T-helper 17 cell (primary cell): ENCODE measurements at places on chromosomes 11 and 22. TPM values are rescaled to one million over a fixed set of nuclear protein-coding genes. Genes with fewer than 3 reads are reported as not detected.

- H3K27ac ChIP-seq, result no peak overlapping the region
- H3K4me3 ChIP-seq, result peak overlapping the region; percentile 75
- peaks cover 11% of the 10 kb centered on the region for H3K4me1 ChIP-seq
These were observed 705 bp downstream of the CLDN5 start for GRCh38 chr22:19523240-19524169.

GRCh38 chr22:46737105-46737975, 712 bp downstream of the CERK start:
- H3K36me3 ChIP-seq, result peaks cover 2% of the 10 kb centered on the region
- peaks cover 35% of the 10 kb centered on the region for H3K4me1 ChIP-seq
- no peaks in the 10 kb centered on the region for H3K27me3 ChIP-seq
- DNase-seq, result no peak
- peak overlapping the region; percentile 99 for H3K27ac ChIP-seq

Gene KDM4D
- total RNA-seq, result 0.27 TPM

Gene DDTL
- 3.5 TPM for total RNA-seq

- H3K36me3 ChIP-seq, result peaks cover 7% of the 10 kb centered on the region
- peaks cover 3% of the 10 kb centered on the region for H3K4me1 ChIP-seq
- no peak overlapping the region for H3K4me3 ChIP-seq
- no peaks in the 10 kb centered on the region for H3K27me3 ChIP-seq
- DNase-seq, result no peak
These were observed 37.4 kb downstream of the CEP57 start for GRCh38 chr11:95827696-95828095.

- peaks cover 9% of the 10 kb centered on the region for H3K27me3 ChIP-seq
- no peaks in the 10 kb centered on the region for H3K36me3 ChIP-seq
- no peak overlapping the region for H3K4me3 ChIP-seq
These were observed 4.8 kb upstream of the NOX4 start for GRCh38 chr11:89495951-89496350.

- no peak overlapping the region for H3K4me3 ChIP-seq
- DNase-seq, result no peak
- peaks cover 3% of the 10 kb centered on the region for H3K4me1 ChIP-seq
- H3K27me3 ChIP-seq, result no peaks in the 10 kb centered on the region
- H3K36me3 ChIP-seq, result peaks cover 4% of the 10 kb centered on the region
These were observed 49.2 kb upstream of the SESN3 start for GRCh38 chr11:95279921-95280868.

DNA sequence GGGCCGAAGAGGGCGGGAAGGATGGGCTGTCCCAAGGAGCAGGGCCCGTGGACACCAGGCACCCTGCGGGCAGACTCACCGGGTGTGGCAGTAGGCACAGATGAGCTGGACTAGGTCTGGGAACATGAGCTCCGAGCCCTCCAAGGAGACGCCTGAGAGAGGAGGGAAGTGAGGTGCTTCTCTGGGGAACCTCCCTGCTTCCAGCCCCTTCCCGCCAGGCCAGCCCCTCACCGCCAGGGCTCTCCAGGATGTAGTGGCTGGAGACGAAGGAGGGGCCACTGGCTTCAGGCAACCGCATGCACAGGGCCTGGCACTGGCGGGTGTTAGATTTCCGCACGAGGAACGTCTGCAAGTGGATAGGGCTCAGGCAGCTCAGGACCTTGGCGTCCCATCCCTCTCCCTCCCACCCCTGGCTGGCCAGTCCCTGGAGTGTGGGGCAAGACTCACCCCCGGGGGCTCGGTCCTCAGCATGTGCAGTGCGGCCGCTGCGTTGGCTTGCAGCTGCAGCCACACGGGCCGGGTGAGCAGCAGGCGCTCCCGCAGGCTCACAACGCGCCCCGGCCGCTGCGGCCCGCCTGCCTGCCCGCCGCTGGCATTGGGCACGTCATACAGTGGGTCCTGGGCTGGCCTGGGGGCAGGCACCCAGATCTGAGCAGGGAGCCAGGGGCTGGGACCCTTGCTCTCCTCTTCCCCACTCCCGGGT, 552 bp downstream of the RIN1 start:
- peaks cover 2% of the 10 kb centered on the region for H3K36me3 ChIP-seq
- peak overlapping the region; percentile 91 for H3K4me3 ChIP-seq
- peak overlapping the region; percentile 67 for H3K27ac ChIP-seq
- H3K4me1 ChIP-seq, result peaks cover 11% of the 10 kb centered on the region
- no peaks in the 10 kb centered on the region for H3K27me3 ChIP-seq

Gene TESMIN
- total RNA-seq, result 5.0 TPM

Gene C11orf16
- not detected for total RNA-seq

Gene MS4A6E
- not detected for total RNA-seq

DNA sequence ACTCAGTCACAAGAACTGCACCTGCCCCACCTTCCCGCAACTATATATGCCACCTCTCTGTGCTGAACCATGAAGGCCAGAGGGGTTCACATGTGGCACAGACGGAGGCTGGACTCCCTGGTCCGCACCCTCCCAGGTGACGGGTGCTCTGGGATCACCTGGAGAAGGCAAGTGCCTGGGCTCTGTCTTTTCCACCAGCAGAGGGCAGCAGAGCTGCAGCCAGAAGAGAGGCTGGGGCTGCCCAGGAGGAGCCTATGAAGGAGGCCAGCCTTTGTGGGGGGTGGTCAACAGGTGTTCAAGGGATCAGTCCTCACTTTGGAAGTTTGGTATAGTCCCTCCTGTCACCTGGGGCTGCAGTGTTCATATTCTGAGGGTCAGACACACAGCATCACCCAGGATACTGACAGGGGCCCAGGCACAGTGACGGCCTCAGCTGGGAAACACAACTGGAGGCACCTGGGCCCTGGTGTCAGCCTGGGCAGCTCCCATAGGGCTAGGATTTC, 39.2 kb upstream of the IGLL5 start:
- H3K4me3 ChIP-seq, result no peak overlapping the region
- peak; percentile 69 for DNase-seq
- peaks cover 32% of the 10 kb centered on the region for H3K4me1 ChIP-seq

- H3K4me1 ChIP-seq, result no peaks in the 10 kb centered on the region
- H3K36me3 ChIP-seq, result no peaks in the 10 kb centered on the region
- no peak overlapping the region for H3K27ac ChIP-seq
- no peaks in the 10 kb centered on the region for H3K27me3 ChIP-seq
- no peak for DNase-seq
- no peak overlapping the region for H3K4me3 ChIP-seq
These were observed 302.6 kb upstream of the FAT3 start for GRCh38 chr11:91921974-91922373.

DNA sequence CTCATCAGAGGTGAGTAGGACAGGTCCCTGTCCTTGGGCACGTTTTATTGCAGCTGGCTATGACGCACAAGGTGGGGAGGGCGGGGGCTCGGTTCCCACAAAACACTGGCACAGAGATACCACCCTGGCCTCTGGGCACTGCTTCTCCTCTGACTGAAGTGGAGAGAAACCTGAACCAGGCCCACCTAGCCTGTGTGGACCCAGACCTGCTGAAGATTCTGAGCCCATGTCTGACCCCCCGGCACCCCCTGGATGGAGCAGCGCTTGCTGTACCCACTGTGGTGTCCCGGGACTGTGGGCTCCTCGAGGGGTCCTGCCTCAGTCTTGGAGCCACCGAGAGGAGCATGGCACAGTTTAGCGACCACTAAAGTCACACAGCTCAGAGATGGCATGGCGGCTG, 72.6 kb downstream of the PARVB start:
- no peak for DNase-seq
- H3K4me1 ChIP-seq, result no peaks in the 10 kb centered on the region
- H3K27me3 ChIP-seq, result no peaks in the 10 kb centered on the region

Gene KCNK7
- total RNA-seq, result 4.7 TPM

Gene MRGPRX3
- total RNA-seq, result not detected
